ENCODE measurements at places on chromosomes 1 and 21.

DNA sequence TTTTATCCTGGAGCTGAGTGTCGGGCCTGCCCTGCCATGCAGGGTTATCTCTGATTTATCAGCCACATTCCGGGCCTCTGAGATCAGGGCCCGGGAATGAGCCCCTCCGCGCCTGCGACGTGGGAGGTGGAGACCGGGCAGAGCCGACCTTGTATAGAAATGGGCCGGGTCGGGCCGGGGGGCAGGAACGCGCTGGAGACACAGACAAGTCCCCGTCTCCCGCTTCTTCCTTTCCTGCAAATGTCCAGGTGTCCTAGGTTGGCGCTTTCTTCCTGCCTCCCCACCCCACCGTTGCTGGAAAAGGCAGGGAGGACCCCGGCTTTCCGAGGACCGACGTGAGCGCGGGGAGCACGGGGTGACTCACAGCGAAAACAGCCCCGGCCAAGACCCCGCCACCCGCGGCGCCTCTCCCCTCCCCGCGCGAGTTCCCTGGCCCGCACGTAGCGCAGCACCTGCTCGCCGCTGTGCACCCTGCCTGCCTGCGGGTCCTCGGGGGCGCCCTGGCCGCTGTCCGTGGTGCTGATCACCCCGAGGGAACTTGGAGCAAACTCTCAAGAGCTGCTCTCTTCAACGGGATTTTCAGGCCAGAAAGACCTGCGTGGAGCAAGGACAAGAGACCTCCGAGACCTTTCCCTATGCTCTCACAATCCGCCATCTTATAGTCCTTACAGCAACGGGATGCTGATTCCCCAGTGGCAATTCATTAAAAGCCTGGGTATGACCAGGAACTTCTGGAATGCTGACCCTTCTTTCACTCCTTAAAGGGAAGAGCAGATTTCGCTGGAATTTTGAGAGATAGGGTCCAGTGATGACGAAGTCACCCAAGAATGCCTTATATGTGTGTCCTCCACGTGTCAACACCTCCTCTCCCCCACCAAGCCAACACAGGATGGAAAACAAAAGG, 475 bp upstream of the NPPB start:
- DNase-seq, result peak; percentile 88

GRCh38 chr1:1179346-1179982, 5.8 kb downstream of the TTLL10 start:
- DNase-seq, result no peak

DNA sequence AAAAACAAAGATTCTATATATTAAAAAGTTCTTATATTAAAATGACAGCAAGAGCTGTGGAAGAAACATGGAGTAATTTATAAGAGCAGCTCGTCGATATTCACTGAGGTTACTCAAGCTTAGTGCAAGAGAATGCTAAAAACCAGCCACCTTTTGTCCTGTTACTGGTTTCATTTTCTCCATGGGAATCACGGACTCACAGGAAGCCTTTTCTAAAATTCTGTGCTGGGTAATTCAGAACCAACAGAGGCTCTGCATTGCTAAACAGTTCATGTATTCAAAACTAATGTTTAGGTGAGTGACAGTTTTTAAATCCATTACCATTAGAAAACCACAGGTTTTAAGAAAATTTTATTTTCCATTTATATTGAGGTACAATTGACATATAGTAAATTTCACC, 147.8 kb upstream of the MAP1LC3C start:
- DNase-seq, result no peak

- no peak for DNase-seq
These were observed 197.0 kb upstream of the EDN2 start for GRCh38 chr1:41681331-41682098.

DNA sequence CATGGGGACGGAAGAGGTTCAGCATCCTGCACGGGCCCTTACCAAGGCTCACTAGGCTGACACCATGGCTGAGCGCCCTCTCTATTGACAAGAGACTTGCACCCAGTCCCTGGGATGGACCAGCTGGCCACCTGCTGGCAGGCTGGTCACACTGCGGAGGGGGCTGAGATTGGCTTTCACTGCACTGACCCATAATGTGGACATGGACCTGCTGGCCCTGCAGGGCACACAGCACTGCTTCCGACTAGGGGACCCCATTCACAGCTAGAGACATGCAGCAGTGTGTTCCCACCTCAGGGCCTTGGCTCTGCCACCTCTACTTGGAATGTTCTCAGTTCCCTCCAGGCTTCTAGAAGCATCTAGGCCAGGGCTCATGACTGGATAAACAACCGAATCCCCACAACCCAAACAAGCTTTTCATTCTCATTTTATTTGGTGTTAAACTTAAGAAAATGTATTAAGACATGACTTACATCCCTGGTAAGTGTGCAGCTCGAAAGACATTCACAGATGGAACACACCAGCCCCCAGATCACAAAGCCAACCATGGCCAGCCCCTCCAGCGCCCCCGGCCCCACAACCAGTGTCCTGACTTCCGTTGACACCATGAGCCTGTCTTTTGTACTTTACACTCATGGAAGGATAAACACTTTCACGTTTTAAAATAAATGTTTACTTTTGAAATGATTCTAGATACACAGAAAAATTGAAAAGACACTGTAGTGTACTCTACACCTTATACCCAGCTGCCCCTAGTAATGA, 9.3 kb upstream of the SRARP start:
- DNase-seq, result peak; percentile 73

- no peak for DNase-seq
These were observed 69.3 kb downstream of the NR5A2 start for GRCh38 chr1:200096774-200097173.

DNA sequence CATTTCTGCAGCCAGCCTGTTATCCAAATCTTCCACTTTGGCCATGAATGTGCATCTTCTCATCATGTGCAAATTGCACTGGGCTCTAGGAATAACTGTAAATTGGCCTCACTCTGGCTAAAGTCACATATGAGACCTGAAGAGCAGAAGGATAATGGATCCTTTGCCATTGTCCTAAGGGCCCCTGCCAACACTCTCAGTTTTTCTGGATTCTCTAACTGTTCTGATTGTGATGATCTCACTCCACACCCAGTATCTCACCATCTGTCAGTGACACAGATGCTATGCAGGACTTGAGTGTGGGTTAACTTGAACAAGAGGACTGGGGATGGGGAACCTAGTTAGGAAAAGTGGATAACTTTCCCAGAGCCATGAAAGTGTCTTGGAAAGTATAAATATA, 8.5 kb upstream of the FYB2 start:
- DNase-seq, result no peak

GRCh38 chr1:68339505-68339904, 107.2 kb upstream of the WLS start:
- no peak for DNase-seq

GRCh38 chr1:99751877-99752504, 14.4 kb downstream of the FRRS1 start:
- DNase-seq, result no peak

DNA sequence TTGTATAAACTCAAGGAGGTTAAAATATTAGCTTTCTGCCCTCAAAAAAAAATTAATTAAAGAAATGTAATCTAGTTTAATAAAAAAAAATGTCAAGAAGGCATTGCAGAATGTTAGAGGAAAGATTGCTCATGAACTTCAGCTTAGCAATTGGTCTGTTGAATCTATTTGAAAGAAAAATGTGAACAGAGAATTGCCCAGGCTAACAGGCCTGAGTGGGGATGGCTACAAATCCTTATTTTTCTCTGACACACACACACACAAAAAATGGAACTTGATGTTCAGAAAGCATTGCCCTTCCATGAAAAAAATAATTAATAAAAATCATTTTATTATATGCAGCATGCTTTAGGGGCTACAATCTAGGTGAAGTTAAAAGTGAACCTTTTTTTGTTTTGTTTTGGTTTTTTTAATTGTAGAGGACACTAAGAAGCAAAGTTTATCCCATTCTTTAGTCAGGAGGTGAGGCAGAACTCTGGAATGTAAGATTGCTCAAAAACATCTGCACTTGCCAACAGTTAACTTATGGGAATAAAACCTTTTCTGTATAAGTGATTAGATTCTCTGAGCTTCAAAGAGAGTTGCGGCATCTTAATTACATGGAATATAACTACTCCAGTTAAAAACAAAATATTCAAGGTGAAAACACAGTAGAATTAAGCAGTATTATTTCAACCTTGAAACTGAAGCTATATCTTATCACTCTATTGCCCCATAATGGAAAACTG, 658.5 kb upstream of the ADGRL2 start:
- no peak for DNase-seq

DNA sequence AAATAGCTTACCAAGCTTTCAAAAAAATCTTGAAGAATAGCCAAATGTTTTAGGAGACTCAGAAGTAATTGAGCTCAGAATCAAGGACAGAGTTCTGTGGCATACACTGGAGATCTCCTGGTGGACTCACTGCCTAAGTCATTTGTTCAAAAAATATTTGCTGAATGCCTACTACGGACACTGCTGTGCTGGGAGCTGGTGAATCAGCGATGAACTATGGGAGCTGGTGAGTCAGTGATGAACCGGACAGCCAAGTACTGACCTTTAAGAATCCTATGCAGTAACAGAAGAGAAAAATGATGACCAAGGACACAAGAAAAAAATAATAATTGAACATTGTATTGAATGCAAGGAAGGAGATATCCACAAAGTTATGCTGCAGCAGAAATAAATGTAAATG, 717.9 kb upstream of the CXADR start:
- no peak for DNase-seq

DNA sequence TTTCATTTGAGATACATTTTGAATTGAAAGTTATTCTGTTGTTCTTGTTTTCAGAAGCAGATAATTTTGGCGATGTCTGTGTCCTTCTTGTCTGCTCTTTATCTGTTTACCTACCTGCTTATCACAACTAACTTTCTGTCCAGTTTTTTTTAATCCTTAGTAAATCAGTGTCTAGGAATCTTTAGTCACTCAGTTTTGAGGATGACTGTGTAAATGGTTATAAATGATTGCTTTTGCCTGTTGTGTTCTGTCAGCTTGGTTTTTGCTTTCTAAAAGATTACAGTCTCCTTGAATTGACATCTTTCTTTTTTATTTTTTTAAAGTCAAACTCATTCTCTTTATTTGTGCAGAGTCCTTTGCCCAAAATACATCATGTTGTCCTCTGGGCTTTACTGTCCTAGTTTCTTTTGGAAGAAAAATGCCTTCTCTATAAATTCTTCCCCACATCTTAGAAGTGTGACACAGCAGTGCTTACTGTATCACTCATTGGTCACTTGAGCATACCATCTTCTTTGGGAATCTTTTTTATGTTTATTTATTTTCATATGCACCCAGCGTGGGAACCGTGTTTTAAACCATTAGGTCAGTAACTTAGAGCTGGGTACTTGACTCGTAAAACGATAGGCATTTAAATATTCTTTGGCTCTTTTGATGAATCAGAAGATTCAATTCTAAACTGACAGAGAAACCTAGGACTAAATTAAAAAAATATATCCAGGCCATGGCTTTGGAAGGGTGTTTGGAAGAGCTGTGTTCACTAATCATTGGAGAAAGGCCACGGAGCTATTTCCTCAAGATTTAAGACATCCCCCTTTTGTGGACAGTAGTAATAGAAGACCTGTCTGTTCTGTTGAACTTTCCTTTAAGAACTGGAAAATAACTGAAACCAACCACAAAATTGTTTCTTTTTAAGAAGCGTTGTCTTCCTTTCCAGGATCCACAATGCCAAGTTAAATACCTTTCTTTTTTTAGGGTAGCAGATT, 20.9 kb downstream of the LAMC1 start:
- DNase-seq, result no peak

GRCh38 chr1:27872059-27872801, at the start of gene THEMIS2:
Gene THEMIS2, plus strand, starts transcription at chr1:27872544. Its CDS starts 28 bp downstream, at chr1:27872572.
- DNase-seq, result peak; percentile 89

- no peak for DNase-seq
These were observed 14.0 kb downstream of the TGFBR3 start for GRCh38 chr1:91872000-91872399.

GRCh38 chr21:28738420-28738704, 254.3 kb downstream of the LTN1 start:
- DNase-seq, result no peak

GRCh38 chr1:39958403-39959200, 3.7 kb downstream of the MFSD2A start:
- no peak for DNase-seq

- no peak for DNase-seq
These were observed 34.7 kb downstream of the IER5 start for GRCh38 chr1:181123173-181123572.

GRCh38 chr1:74641161-74641560, 32.4 kb downstream of the ERICH3 start:
- DNase-seq, result no peak

GRCh38 chr1:78377356-78377928, 113.3 kb upstream of the PTGFR start:
- DNase-seq, result no peak

GRCh38 chr1:2545754-2546514, 10.2 kb upstream of the TNFRSF14 start:
- DNase-seq, result peak; percentile 90

GRCh38 chr1:151846062-151846568, 6.5 kb upstream of the C2CD4D start:
- peak; percentile 56 for DNase-seq

DNA sequence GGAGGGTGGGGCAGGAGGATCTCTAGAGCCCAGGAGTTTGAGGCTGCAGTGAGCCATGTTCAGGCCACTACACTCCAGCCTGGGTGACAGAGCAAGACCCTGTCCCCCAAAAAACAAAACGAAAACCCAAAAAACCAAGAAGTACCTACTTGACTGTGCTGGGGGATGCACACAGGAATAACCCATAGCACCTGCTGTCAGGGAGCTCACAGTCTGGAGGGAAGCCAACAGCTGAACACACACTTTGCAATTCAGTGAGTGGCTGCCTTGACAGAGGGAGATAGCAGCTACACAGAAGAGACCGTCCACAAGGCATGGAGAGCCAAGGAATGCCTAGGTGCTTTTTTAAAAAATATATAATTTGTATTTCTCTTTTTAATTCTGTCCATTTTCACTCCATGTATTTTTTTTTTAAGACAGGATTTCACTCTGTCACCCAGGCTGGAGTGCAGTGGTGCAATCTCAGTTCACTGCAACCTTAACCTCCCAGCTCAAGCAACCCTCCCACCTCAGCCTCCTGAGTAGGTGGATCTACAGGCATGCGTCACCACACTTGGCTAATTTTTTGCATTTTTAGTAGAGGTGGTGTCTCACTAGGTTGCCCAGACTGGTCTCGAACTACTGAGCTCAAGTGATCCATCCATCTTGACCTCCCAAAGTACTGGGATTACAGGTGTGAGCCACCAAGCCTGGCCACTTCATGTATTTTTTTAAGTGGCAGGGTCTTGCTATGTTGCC, 68.7 kb downstream of the NID1 start:
- DNase-seq, result no peak

- DNase-seq, result no peak
These were observed 131.9 kb downstream of the AK5 start for GRCh38 chr1:77413541-77414335.

GRCh38 chr1:33468011-33468410, 4.4 kb upstream of the ZSCAN20 start:
- DNase-seq, result no peak

Measured in activated CD8-positive, alpha-beta memory T cell treated with anti-CD3 and anti-CD28 coated beads, Interleukin-2, amount 50 U/mL, for 48 hours (primary cell).